SJCRH30 (cell line): ENCODE measurements at places on chromosomes 6 and 20. TPM values are rescaled to one million over a fixed set of nuclear protein-coding genes. Genes with fewer than 3 reads are reported as not detected.

DNA sequence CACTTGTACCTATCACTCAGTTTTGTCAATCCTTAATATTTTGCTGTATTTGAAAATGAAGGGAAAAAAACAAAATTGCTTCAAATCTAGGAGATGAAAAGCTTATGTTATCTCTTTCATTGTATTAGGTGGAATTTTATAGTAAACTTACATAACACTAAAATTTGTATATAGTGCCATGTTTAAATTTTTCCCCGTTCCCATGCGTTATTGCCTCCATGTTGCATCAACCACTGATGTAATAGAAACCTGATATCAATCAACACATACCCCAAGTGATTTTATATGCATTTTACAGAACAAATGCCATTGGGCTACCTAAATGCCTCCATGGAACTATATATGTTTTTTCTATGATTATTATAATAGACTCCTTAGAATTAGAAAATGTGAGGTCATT is 14.8 kb upstream of the TREM2 start:
- H3K27ac ChIP-seq, result no peak overlapping the region
- H3K36me3 ChIP-seq, result no peaks in the 10 kb centered on the region
- no peak overlapping the region for H3K4me3 ChIP-seq

DNA sequence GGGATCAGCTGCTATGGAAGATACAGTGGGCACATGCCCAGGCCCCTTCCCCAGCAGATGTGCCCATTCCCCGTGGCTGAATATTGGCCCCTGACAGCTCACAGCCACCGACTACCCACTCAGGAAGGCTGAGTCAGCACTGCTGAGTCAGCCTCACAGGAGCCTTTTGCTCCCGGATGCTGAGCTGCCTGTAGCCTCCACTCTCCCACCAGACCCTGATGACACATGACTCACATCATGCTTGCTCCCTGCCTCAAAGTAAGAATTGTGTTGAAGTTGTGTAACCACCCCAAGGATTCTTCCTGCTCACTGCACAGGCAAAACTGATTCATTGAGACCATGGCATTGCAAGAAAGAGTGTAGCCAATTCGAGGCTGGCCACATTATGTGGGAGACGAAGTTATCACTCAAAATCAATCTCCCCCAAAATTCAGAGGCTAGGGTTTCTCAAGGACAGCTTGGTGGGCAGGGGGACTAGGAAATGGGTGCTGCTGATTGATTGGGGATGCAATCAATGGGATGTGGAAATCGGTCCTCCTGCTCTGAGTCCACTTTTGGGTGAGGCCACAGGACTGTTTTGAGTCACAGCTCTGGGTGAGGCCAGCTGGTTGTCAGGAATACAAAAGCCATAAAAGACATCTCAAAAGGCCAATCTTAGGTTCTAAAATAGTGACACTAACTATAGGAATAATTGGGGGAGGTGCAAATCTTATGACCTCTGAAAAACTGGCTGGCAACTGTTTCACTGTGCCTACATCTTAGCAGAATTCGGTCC is 556.6 kb upstream of the CDH4 start:
- H3K27me3 ChIP-seq, result 0 out of 2 replicates have a peak, but pooled peaks cover 3% of the 10 kb centered on the region
- DNase-seq, result no peak
- no peaks in the 10 kb centered on the region for H3K36me3 ChIP-seq
- no peak overlapping the region for H3K4me3 ChIP-seq

DNA sequence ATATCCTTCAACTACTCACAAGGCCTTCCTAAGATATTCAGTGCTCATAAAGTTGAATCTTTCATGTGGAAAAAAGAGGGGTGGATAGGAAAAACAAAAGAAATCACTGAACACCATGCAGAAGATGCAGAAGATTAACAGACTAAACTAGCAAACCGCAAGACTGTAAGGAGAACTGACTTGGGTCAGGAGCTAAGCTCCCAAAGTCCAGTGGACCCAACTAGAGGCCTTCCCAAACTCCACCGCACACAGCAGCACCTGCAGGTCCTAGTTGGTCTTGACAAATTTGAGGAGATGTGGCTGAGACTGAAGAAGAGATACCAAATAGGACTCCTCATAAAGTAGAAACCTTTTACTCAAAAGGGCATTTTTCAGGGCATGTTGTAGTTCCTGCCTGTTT is 3.3 kb downstream of the RIPK1 start:
- no peaks in the 10 kb centered on the region for H3K27me3 ChIP-seq
- no peak overlapping the region for H3K4me3 ChIP-seq
- peaks cover 9% of the 10 kb centered on the region for H3K4me1 ChIP-seq
- DNase-seq, result no peak
- H3K27ac ChIP-seq, result no peak overlapping the region
- no peaks in the 10 kb centered on the region for H3K36me3 ChIP-seq

GRCh38 chr6:5389086-5389745 is 127.9 kb downstream of the FARS2 start:
- H3K4me3 ChIP-seq, result no peak overlapping the region
- no peak overlapping the region for H3K27ac ChIP-seq

GRCh38 chr6:128039543-128039942 is 138.7 kb upstream of the THEMIS start:
- no peaks in the 10 kb centered on the region for H3K36me3 ChIP-seq
- no peaks in the 10 kb centered on the region for H3K4me1 ChIP-seq

The GINS1 gene
- 76.4 and 85.0 TPM in 2 replicates for total RNA-seq

- no peak overlapping the region for H3K27ac ChIP-seq
- no peak overlapping the region for H3K4me3 ChIP-seq
- no peak for DNase-seq
- H3K36me3 ChIP-seq, result peaks cover 2% of the 10 kb centered on the region; the same call in 1 of the 2 replicates
- no peaks in the 10 kb centered on the region for H3K4me1 ChIP-seq
These were observed 84.8 kb downstream of the AHI1 start for GRCh38 chr6:135412761-135413160.

DNA sequence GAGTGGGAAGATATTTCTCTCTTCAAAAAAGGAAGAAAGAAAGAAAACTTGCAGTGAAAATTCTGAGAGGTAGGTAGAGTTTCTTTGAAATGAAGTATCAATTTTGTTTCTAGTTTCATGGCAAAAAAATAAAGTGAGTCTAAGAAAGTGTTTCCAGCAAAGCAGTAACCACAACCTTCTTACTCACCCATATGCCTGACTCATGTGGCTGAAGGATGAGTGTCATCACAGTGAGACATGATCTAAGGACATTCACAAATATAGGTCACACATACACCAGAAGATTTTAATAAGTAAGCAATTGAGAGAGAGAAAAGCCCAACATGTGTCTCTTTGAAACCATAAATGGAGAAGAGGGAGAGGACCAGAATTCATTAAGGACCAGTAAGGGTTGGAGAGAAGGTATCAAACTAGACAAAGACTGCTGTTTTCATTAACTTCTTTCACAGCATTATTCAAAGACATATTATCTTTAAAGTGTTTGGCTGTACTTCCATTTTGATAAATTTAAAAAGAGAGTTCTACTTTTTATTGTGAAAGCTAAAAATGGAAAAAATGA is 169.5 kb downstream of the FRK start:
- H3K4me3 ChIP-seq, result no peak overlapping the region
- no peak overlapping the region for H3K27ac ChIP-seq
- no peak for DNase-seq

DNA sequence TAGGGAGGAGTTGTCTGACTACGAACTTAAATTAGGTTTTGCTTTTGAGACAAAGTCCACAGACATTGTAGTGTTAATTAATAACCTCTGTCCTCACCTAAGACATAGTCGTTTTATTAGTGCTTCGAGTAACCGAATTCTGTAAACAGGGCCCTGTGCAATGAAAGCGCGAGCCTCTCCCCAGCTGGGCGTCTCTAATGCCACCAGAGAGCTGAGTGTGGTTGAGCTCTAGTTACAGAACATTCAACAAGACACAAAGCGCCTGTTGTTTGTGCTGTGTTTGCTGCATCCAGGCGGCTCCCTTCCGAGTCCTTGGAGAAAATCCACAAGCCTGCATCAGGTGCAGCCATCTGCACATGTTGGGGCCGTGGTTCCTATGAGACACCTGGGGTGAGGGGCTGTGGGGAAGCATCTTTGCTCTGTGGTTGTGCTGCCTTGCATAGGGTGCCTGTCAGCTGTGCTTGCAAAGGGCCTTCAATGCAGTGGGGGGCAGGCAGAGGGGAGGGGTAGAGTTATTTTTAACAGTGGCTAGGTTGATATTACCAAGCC is 63.9 kb downstream of the CD164 start:
- H3K27me3 ChIP-seq, result no peaks in the 10 kb centered on the region
- 0 out of 2 replicates have a peak, but pooled peaks cover 3% of the 10 kb centered on the region for H3K4me1 ChIP-seq
- H3K4me3 ChIP-seq, result no peak overlapping the region
- DNase-seq, result peak; percentile 58
- no peaks in the 10 kb centered on the region for H3K36me3 ChIP-seq

DNA sequence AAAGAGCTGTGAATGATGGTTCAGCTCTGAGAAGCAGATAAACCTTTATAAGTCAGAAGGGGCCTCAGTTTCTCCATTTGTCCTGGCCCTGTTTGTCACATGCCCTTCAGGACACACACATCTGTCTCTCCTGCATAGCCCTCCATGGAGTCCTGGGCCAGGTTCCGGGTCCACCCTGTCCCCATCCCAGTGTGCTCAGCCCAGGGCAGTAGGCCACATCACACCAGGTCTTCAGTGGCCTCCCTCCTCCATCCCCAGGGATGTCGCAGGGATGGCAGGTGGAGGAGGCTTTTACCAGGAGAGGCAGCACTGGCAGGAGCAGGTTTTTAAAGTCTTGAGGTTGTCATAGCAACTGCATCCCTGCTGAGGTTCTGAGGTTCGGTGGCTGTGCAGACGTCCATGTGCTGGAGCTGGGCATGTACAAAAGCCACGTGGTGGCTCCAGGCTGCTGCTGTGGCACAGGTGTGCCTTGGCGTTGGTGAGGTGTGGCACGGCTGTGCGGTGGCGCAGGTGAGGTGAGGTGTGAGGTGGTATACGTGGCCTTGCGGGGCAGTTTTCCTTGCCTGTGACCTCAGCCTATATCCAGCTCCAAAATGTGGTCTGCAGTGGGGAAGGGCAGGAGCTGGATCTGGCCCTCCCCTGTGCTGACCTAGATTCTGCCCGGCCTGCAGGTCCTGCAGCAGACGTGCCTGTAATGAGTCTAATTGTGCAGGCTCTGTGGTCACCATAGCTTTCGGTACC is 8.0 kb upstream of the NPBWR2 start:
- H3K36me3 ChIP-seq, result no peaks in the 10 kb centered on the region
- DNase-seq, result no peak
- no peak overlapping the region for H3K27ac ChIP-seq
- no peaks in the 10 kb centered on the region for H3K4me1 ChIP-seq
- no peak overlapping the region for H3K4me3 ChIP-seq
